Activated T-cell treated with anti-CD3 and anti-CD28 coated beads, Interleukin-2, amount 50 U/mL, for 72 hours (primary cell): ENCODE measurements at places on chromosomes 7 and 10. TPM values are rescaled to one million over a fixed set of nuclear protein-coding genes. Genes with fewer than 3 reads are reported as not detected.

- DNase-seq = no peak
Measured at GRCh38 chr7:25895792-25896171, 256.2 kb upstream of the NFE2L3 start.

RNF32 gene
- 4.2 TPM for total RNA-seq

GRCh38 chr7:101240226-101241014 is 2.8 kb upstream of the CLDN15 start:
- DNase-seq = no peak

PLA2G12B gene
- not detected for total RNA-seq

STEAP1B gene
- not detected for total RNA-seq

DNA sequence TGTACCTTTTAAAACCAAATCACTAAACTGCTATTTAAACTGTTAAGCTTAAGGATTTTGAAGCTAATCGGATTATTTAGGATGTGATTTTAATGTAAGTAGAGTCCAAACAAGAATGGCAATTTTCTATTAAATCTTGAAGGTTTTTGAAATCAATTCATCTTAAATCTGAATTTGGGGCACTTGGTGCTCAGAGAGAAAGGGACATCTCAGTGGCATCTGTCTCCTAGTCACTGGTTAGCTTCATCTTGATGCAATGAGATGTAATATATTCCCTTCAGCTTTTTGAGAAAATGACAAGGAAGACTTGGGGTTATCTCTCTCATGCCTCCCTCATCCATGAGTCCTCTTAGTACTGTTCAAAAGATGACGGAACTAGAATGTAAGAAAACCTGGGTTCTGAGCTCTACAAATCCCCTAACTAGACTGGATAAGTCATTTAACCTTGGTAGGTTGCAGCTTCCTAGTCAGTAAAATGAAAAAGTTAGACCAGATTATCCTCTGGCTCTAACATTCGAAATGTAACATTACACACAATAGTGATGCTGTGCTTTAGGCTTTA is 198.5 kb upstream of the NEBL start:
- DNase-seq = no peak

DNA sequence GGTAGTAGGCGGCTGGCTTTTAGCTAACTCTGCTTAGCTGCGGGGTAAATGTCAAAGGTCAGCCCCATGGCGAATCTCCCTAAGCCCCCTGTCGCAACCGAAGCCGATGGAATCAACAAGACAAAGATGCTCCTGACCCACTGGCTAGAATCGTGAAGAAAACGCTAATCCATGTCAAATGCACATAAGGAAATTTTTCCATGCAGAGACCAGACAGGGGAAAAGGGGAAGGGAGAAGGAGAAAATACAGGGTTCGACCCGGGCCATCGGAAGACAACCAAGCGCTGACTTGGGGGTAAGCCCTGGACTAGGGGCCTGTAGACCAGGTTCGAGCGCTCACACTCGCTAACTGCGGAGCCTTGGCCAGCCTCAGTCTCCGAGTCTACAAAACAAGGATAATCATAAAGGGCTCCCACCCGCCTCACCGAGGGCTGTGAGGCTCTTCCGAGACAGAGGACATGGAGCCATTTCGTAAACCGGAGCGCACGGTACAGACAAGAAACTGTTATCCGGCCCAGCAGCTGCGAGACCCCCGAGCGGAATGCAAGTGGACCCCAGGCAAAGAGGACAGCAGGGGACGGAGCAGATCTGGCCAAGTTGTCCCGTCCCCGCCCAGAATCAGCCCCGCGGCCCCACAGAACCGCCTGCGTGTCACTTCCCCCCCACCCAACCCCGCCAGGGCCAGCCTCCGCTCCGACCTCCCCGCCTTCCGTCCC is 507 bp downstream of the SAR1A start:
- no peak for DNase-seq

DNA sequence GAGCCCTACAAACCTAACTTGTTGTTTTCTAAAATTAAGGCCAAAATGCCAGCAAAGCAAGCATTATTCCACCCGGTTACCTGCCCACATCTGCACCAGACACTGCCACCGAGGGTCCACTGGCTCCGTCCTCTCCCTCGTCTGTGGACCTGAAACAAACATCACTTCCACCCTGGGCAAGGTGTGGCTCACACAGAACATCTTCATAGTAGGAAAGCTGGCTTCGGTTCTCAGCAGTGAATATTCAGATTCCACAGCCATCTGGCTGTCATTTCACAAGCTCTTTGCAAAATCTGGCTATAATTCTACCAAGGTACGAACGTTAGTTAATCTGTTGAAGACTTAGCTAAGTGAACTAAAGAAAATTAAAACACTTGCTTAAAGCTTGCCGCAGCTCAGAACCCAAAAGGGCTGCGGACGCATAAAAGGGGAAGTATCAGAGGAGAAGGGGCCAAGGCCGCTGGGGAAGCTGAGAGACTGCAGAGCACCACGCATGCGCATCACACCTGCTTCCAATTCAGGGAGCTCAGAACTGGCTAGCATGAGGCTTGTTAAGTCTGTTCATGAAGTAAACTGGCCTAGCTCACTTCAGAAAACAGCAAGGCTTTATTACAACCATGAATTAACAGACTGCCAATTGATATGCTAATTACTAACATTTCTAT is 46.1 kb downstream of the PTPRN2 start:
- peak; percentile 3 for DNase-seq

DKK1 gene
- not detected for total RNA-seq

DNA sequence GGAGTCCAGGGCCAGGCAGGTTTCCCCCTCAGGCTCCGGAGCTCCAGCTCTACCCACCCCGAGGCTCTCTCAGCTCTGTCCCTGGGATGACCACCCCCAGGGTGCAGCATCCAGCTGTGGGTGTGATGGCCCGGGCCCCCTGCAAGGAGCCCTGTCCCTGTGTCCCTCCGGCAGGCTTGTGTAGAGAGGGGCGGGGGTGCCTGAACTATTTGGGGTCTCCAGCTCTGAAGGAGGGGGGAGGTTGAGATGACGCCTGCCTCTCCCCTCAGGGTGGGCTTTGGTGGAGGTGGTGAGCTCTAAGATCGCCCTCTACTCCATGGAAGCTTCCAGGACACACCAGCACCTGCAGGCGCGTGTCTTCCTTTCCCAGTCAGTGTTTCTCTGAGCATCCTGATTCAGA is 39.4 kb downstream of the ADRA2A start:
- no peak for DNase-seq

GRCh38 chr10:4450981-4451908 is 374.8 kb upstream of the AKR1E2 start:
- no peak for DNase-seq

DNA sequence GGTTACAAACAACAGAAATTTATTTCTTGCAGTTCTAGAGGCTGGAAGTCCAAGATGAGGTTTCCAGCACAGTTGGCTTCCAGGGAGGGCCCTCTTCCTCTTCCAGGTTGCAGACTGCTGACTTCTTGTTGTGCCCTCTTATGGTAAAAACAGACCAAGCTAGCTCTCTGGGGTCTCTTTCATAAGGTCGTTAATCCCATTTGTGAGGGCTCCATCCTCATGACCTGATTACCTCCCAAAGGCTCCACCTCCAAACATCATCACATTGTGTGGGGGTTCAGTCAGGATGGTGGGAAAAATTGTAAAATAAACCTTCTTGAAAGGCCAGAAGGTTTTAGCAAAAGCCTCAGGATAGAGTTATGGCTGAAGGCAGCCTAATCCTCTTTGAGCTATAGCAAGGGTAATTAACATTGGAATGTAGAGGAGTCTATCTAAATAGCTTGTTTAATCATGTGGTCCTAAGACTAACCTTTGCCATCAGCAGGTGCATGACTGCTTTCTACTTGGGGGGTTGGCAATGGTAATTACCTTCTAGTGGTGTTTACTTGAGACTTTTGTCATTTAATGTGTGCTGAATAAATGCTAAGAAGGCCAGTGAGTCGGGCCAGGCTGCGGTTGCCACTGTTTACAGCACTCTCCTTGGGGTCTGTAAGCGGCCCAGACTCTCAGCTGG is 80.8 kb downstream of the PPP1R17 start:
- DNase-seq = no peak

LIPK gene
- not detected for total RNA-seq

- DNase-seq = peak; percentile 53
Measured at GRCh38 chr10:124917428-124918190, 24.3 kb upstream of the ZRANB1 start.

- DNase-seq = peak; percentile 88
Measured at GRCh38 chr7:47991741-47992311, 12.4 kb upstream of the HUS1 start.

- no peak for DNase-seq
Measured at GRCh38 chr7:34236057-34236456, 330.7 kb downstream of the BMPER start.

GRCh38 chr10:21172542-21172929 is 275.4 kb upstream of the NEBL start:
- no peak for DNase-seq

ZNF727 gene
- 0.19 TPM for total RNA-seq

PPP1R9A gene
- total RNA-seq = 0.19 TPM

DNA sequence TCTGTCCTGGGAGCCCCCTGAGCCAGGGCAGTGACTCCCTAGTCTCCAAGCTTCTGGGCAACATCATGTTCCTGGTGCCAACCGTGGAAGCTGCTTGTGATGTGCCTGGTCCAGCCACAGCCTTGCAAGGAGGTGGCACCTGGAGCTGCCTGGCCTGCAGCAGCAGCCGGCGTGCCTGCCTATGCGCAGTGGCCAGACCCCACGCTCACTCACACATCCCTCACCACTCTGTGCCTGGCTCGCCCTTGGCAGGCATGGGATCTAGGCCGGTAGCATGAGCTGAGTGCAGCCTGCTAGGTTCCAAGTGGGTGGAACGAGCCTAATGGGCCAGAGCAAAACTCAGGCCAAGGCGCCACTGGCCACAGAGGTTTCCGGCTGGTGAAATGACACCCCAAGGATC is 184.0 kb downstream of the ZNF438 start:
- DNase-seq = no peak

CDC14C gene
- total RNA-seq = not detected

SFRP4 gene
- total RNA-seq = not detected

CALHM3 gene
- not detected for total RNA-seq

DNA sequence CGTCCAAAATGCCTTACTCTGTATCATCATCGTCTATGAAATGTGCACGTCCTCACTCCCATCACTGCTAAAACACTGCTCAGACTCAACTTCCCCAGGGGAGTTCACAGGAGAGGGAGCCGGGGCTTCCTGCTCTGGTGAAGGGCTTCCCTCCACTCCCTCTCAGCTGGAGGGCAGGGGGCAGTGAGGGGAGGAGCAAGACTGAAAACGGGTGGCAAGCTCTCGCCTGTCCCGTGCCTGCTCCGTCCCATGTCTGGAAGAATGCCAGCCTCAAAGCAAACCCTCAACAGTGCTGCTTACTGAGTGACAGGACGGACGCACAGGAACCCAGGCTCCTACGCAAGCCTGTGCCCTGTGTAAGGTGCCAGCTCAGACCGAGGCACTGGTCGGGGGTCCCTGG is 25.1 kb downstream of the PRKAG2 start:
- DNase-seq = no peak

DNA sequence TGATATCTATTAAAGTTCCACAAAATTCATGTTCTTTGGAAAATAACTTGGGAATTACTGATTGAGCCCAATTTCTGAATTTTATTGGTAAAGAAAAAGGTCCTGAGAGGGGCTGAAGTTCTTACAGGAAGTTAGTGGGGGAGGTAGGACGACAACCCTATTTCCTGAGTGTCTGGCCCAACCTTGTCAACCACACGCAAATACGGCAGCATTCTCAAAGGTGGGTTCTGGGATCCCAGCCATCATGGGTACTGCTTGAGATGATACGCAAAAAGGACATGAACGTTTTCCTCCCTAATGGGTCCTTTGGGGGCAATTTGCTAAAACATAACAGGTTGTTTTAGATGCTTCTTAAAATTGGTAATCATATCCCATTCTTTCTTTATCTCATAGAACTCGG is 2.7 kb upstream of the PDCD4 start:
- DNase-seq = no peak

DNA sequence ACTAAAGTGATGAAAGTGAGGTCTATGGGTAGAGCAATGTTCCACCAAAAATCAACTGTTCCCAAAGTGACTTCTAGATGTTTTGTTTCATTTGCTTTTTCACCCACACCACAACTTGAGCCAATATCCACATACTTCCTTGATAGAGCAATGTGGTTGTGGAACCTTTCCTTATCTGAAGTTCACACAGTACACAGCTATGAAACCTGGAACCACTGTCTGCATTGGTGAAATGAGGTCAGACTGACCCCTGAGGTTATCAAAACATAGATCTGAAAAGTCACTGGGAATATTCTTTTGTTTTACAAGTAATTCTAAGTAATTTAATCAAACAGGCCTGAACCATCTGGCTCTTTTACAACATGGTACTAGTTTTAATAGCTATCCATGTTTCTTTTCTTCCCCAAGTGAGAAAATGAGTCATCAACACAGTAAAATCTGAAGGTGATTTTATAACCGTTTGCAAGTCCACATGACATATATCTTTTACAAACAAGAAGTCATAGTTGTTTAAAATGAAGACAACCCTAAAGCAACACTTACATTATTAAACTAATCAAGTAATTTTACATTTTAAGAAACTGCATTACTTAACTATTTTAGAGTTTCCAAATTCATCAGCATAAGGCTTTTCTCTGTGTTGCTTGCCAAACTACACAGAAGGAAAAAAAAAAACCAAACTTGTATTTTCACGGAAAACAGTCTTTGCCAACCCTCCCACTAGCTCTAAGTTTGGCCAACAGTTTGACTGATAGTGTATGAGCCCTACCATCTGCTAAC is 80.3 kb downstream of the LRRC17 start:
- no peak for DNase-seq

- no peak for DNase-seq
Measured at GRCh38 chr7:17623546-17624185, 316.6 kb downstream of the SNX13 start.

GRCh38 chr10:130557181-130557845 is 421.1 kb downstream of the GLRX3 start:
- DNase-seq = no peak

CALN1 gene
- 0.86 TPM for total RNA-seq

TBC1D12 gene
- total RNA-seq = 2.3 TPM

PHKG1 gene
- 1.3 TPM for total RNA-seq

DNA sequence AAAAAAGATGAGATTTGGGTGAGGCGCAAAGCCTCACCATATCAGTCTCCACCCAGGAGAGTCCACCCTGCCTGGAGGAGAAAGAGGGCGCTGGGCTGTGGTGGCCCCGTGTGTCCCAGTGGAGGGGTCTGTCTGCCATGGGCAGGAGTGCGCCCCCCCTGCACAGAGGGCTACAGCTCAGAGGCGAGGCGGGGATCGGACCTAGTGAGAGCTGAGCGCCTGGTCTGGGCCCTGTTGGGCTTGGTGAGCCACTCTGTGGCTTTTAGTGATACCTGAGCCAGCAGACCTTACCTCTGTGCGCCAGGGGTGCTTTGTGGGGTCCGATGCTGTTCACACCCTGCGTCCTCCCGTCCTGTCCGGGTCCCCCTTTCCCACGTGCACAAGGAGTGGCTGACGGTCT is 25.9 kb upstream of the GNA12 start:
- DNase-seq = no peak

MAGI2 gene
- total RNA-seq = 0.44 TPM

DNA sequence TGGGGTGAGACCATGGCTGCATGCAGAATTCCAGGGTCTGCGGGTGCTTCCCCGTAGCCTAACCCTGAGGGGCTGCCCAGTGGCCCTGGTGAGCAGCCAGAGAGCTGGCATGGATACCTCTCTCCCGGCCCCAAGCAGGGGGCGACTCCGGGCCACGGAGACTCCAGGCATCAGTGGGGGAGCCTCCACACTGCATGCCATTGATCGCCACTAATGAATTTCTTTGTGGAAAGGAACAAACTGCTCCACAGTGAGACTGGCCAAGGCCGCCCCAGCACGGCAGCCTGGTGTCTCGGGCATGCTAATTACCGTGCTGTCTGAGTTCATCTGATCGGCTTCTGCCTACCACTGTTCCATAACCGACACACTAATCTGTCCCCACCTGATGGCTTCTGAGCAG is 184.4 kb downstream of the GRID1 start:
- no peak for DNase-seq

GRCh38 chr7:84799106-84799505 is 387.8 kb downstream of the SEMA3D start:
- no peak for DNase-seq

SCIN gene
- total RNA-seq = 0.10 TPM
